ENCODE measurements at places on chromosomes 4 and X. TPM values are rescaled to one million over a fixed set of nuclear protein-coding genes. Genes with fewer than 3 reads are reported as not detected.

- DNase-seq: no peak
Observed at GRCh38 chr4:1842339-1842895, 13.5 kb downstream of the LETM1 start.

TMEM156 gene
- 2.7 TPM for total RNA-seq

DNA sequence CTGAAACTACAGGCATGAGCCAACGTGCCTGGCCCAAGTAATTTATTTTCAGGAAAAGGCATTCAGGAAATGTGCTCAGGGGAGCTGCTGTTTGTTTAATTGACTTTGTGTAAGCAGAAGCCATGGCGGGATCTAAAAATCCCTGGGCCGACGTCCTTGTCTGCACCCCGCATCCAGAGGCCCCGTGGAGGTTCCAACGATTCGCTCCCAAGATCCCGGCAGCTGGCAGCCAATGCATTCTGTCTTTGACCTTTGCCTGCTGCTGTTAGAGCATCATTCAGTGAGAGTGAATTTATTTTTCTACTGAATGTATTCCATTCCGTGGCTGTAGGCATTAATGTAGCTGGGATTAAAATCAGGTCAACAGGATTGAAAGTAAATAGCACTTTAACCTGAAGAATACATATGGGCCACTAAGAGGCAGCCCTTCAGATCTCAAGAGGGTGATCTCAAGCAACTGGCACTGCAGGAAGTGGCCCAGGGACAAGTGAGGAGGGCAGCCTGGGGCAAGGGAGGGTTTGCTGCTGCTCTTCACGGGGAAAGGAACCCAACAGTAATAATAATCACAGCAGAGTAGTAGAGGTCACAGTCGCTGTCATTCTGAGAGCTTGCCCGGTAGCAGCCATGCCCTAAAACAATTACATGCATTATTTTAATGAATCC lies 75.2 kb downstream of the PSAPL1 start:
- no peak for DNase-seq

- DNase-seq: no peak
Observed at GRCh38 chrX:129682979-129683378, 28.2 kb upstream of the APLN start.

GAGE13 gene
- not detected for total RNA-seq

ADH1A gene
- total RNA-seq: not detected

DNA sequence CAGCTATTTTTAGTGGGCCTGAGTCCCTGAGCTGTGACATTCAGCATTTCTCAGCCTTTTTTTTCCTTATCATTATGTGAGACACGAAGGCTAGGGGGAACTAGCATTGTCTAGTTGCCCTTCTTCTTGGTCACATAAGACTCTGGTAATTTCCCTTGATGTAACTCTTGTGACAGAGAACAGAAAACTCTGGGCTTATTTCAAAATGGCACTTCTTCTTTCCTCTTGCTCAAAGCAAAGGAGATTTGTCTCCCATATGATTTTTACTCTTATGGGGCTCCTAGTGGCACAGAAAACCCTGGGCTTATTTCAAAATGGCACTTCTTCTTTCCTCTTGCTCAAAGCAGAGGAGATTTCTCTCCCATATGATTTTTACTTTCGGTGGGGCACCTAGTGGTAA lies 14.7 kb downstream of the ATXN3L start:
- DNase-seq: no peak

DNA sequence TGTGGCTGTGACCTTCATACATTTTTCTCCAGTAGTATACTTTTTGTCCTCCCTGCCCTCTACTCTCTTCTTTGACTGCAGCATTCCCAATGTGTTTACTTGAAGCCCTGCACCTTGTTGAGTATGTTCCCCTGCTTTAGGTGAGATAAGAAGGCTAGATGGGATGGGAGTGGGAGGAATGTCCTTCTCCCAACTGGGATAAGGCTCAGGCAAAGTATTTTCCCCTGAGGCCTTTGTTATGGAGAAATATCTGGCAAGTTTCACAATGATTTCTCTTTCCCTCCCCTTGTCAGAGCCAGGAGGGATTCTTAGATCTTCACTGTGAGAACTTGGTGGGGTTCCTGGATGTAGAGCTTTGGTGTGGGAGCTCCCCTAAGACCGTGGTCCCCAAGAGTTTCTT lies 131.8 kb downstream of the CLCN5 start:
- DNase-seq: no peak

DNA sequence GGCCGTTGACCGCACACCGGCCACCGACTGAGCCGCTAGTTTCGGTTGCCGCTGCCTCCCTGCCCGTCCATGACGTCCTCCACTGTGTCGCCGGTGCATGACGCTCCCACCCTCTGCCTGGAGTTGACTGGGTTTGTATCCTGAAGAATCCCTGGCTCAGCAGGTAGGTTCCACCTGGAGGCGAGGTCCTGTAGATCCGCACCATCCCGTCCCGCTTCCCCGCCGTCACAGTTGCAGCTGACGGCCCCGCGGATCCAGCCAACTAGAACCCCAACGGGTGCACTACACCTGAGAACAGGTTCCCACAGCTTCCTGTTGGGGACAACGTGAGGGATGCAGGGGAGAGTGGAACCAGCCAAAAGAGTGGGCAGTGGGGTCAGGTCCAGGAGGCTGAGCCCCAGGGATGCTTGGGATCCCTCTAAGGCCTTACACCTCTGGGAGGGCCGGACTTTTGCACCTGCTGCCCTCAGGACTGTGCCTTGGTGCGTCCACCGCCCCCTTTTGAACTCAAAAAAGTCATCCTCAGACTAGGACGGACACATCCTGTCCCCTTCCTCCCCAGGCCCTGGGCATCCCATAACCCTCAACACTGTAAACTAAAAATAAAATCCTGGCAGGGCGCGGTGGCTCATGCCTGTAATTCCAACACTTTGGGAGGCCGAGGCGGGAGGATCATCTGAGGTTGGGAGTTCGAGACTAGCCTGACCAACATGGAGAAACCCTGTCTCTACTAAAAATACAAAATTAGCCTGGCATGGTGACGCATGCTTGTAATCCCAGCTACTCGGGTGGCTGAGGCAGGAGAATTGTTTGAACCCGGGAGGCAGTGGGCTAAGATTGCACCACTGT lies 1.1 kb upstream of the SLBP start:
- DNase-seq: no peak

GRCh38 chrX:20015422-20015821 lies 24.6 kb upstream of the BCLAF3 start:
- no peak for DNase-seq

FRMPD3 gene
- not detected for total RNA-seq

DNA sequence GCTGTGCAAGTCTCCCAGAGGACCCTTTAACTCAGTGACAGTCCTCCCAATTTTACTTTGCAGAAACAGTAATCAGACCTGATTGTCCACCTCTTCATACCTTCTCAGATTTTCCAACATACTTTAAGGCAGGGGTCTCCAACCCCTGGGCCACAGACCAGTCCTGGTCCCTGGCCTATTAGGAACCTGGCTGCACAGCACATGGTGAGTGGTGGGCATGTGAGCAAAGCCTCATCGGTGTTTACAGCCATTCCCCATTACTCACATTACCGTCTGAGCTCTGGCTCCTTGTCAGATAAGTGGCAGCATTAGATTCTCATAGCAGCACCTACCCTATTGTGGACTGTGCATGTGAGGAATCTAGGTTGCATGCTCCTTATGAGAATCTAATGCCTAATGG lies 74.3 kb downstream of the TECRL start:
- DNase-seq: no peak

GRCh38 chr4:163556177-163556576 lies 61.7 kb downstream of the TMA16 start:
- no peak for DNase-seq

DNA sequence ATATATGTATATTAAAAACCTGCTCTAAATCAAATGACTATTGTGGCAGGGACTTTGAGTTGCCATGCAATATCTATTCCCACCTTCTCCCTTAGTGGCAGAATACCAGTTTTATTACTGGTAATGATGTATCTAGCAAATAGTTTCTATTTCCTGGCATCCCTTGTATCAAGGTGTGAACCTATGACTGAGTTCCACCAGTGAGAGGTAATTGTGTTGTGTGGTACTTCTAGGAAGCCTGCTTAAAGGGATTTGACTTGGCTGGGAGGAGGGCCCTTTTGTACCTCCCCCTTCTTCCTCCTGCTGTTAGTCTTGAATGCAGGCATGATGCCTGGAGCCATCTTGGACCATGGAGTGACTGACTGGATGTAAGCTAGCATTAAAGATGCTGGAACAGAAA lies 65.4 kb upstream of the DYNLT3 start:
- DNase-seq: no peak

AKAP4 gene
- not detected for total RNA-seq

MAGEA2B gene
- total RNA-seq: not detected

NOX1 gene
- total RNA-seq: not detected

GRCh38 chr4:158856852-158857251 lies 88.0 kb downstream of the FNIP2 start:
- peak; percentile 70 for DNase-seq

- DNase-seq: no peak
Observed at GRCh38 chr4:120225527-120225926, 158.9 kb upstream of the MAD2L1 start.

DNA sequence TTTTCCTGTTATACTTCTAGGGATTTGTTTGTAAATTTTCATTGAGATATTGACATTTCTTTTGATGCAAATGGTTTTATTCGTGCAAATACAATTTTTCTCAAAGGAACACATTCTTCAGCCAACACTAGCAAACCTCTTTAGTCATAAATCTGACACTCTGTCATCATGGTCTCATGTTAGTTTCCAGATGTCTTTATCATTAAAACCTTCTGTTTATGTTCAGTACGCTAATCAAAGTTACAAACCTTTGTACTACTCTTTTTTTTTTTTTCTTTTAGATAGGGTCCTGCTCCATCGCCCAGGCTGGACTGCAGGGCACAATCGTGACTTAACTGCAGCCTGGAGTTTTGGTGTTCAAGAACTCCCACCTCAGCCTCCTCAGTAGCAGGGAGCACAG lies 7.1 kb downstream of the SLC25A31 start:
- no peak for DNase-seq

GRCh38 chr4:114005569-114006442 lies 26.4 kb upstream of the ARSJ start:
- DNase-seq: peak; percentile 76

DNA sequence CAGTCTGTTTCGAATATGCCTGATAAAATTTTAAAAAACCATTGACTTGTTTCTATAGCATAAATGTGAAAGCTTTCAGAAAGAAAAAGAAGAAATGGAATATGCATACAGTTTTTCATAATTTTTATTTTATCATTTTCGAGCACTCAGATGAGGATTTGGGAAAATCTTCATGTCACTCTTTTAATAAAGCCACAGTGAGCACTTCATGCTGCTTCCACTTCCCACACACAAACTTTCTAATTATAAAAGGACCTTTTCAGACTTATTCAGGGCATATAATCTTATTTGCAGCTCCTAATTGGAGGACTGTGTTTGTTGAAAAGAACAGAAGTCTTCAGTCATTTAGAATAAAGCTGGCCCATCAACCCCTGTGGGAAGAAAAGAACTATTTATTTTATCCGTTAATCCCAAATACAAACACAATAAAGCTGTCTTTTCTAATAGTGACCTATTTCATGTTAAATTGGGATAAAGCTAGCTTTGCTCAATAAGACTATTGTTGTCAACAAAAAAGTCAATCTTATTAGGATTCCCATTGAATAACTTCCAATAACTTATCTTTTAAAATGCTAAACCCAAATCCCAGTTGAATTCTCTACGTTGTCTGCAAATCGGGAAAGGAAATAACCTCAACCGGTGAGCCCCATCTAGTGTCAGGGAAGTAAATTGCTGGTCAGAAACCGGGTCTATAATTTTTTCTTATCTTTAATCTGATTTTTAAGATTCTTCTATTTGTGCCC lies 211.5 kb downstream of the PDGFRA start:
- DNase-seq: peak; percentile 42

GRCh38 chrX:136752796-136753195 lies 27.9 kb downstream of the ARHGEF6 start:
- no peak for DNase-seq

GRCh38 chrX:19887911-19888879 lies 795 bp upstream of the SH3KBP1 start:
- DNase-seq: peak; percentile 70

GRCh38 chr4:3372933-3373465 lies 68.8 kb upstream of the HGFAC start:
- no peak for DNase-seq

APBB2 gene
- total RNA-seq: 162 TPM

DNA sequence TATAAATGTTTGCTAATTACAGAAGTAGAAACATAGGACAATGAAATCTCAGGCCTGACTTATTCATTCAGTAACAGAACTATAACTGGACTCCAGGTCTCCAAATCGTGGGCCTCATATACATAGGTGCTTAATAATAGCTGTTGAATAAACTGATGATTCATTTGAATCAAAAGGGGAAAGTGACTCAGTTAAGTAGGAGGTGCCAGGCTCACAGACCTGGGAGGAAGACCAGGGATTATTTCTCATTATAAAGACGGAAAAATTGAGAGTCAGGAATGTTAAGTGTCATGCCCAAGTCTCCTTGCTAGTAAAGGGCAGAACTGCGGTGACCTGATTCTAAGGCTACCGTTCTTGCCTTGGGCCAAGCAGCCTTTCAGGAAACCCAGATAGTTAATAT lies 131.5 kb downstream of the HS3ST1 start:
- peak; percentile 12 for DNase-seq

- peak; percentile 20 for DNase-seq
Observed at GRCh38 chr4:184787766-184788503, 37.8 kb downstream of the ACSL1 start.

- DNase-seq: no peak
Observed at GRCh38 chr4:22485737-22486136, 30.1 kb downstream of the ADGRA3 start.

CD40LG gene
- total RNA-seq: not detected
